ENCODE measurements at places on chromosomes 11 and 22. TPM values are rescaled to one million over a fixed set of nuclear protein-coding genes. Genes with fewer than 3 reads are reported as not detected.

The IL10RA gene
- total RNA-seq = not detected

The CAVIN3 gene
- total RNA-seq = 27.0 TPM

The EFEMP2 gene
- total RNA-seq = 0.73 TPM

The CNTN5 gene
- not detected for total RNA-seq

The TYR gene
- total RNA-seq = not detected

The TEX12 gene
- not detected for total RNA-seq

The RIC3 gene
- 1.9 TPM for total RNA-seq

The CD248 gene
- not detected for total RNA-seq

The ST14 gene
- 0.10 TPM for total RNA-seq

The OR5AS1 gene
- total RNA-seq = not detected

The DERL3 gene
- 0.81 TPM for total RNA-seq

The ENTHD1 gene
- total RNA-seq = not detected

The SORL1 gene
- total RNA-seq = 1.9 TPM

The LDHA gene
- total RNA-seq = 4,349 TPM

The MIAT gene
- total RNA-seq = 0.15 TPM

The UBTFL1 gene
- not detected for total RNA-seq

The TRIM6 gene
- 6.9 TPM for total RNA-seq

The OR6X1 gene
- total RNA-seq = not detected

The HMOX1 gene
- 453 TPM for total RNA-seq

The PRR5L gene
- 15.6 TPM for total RNA-seq

The WBP2NL gene
- not detected for total RNA-seq

The PTPMT1 gene
- total RNA-seq = 76.9 TPM

The C11orf87 gene
- not detected for total RNA-seq

The SAA2 gene
- total RNA-seq = 0.31 TPM

Data from A549 treated with dexamethasone at 1 μM for 4 hours (cell line).